Activated naive CD4-positive, alpha-beta T cell treated with anti-CD3 and anti-CD28 coated beads for 36 hours (primary cell): ENCODE measurements at places on chromosomes 11 and 22. TPM values are rescaled to one million over a fixed set of nuclear protein-coding genes. Genes with fewer than 3 reads are reported as not detected.

EPS8L2 gene
- total RNA-seq: 7.1 TPM

C11orf16 gene
- total RNA-seq: not detected

OR10G4 gene
- total RNA-seq: not detected

MUC6 gene
- total RNA-seq: not detected

PHLDB1 gene
- total RNA-seq: 2.0 TPM

CNTF gene
- total RNA-seq: 0.77 TPM

ELMOD1 gene
- total RNA-seq: not detected

TSPAN32 gene
- 5.0 TPM for total RNA-seq

RAB3IL1 gene
- total RNA-seq: 0.52 TPM

NLRP14 gene
- not detected for total RNA-seq

CECR2 gene
- total RNA-seq: not detected

KCTD21 gene
- 10.1 TPM for total RNA-seq

LUZP2 gene
- not detected for total RNA-seq

OR5F1 gene
- not detected for total RNA-seq

CRYBB1 gene
- total RNA-seq: not detected

APOBEC3C gene
- 74.1 TPM for total RNA-seq

SLC22A12 gene
- not detected for total RNA-seq

IRAG1 gene
- not detected for total RNA-seq

ZNF215 gene
- total RNA-seq: 1.1 TPM

OR52A1 gene
- not detected for total RNA-seq

XKR3 gene
- total RNA-seq: not detected

ST14 gene
- not detected for total RNA-seq

DEFB131B gene
- not detected for total RNA-seq

DEUP1 gene
- total RNA-seq: not detected

TRIM29 gene
- total RNA-seq: not detected

JHY gene
- 0.89 TPM for total RNA-seq

SLC22A25 gene
- not detected for total RNA-seq

C11orf42 gene
- not detected for total RNA-seq

ASCC2 gene
- total RNA-seq: 57.6 TPM

PPP2R5B gene
- total RNA-seq: 3.3 TPM

GTSE1 gene
- 39.8 TPM for total RNA-seq

KRTAP5-1 gene
- not detected for total RNA-seq

KRTAP5-7 gene
- total RNA-seq: not detected

GLB1L3 gene
- total RNA-seq: 11.8 TPM

SLC37A2 gene
- total RNA-seq: 0.67 TPM

SCN4B gene
- 0.07 TPM for total RNA-seq

USP2 gene
- 0.57 TPM for total RNA-seq

VPREB3 gene
- total RNA-seq: not detected

FXYD2 gene
- 1.1 TPM for total RNA-seq

RBMXL2 gene
- not detected for total RNA-seq

PLAAT2 gene
- not detected for total RNA-seq

TMEM80 gene
- total RNA-seq: 6.0 TPM

OR4S1 gene
- total RNA-seq: not detected

DNAJB7 gene
- total RNA-seq: not detected

TRIM44 gene
- 35.0 TPM for total RNA-seq

CHRM4 gene
- not detected for total RNA-seq

ACR gene
- not detected for total RNA-seq

KRTAP5-11 gene
- total RNA-seq: not detected

TRIM51 gene
- total RNA-seq: not detected

EMID1 gene
- not detected for total RNA-seq

PGA3 gene
- not detected for total RNA-seq

CSTF3 gene
- total RNA-seq: 27.3 TPM

DMC1 gene
- total RNA-seq: 16.3 TPM
